ENCODE measurements at places on chromosomes 4 and X. TPM values are rescaled to one million over a fixed set of nuclear protein-coding genes. Genes with fewer than 3 reads are reported as not detected.

The PABPC1L2A gene
- not detected for polyA plus RNA-seq

The MAOB gene
- not detected for polyA plus RNA-seq

The CCKAR gene
- polyA plus RNA-seq, result not detected

The ZNF157 gene
- 0.92 TPM for polyA plus RNA-seq

Data from naive thymus-derived CD4-positive, alpha-beta T cell (primary cell).